ENCODE measurements at places on chromosomes 1 and 21.
A peak's percentile ranks its signal among the peaks of the same experiment; 100 is the strongest.

DNA sequence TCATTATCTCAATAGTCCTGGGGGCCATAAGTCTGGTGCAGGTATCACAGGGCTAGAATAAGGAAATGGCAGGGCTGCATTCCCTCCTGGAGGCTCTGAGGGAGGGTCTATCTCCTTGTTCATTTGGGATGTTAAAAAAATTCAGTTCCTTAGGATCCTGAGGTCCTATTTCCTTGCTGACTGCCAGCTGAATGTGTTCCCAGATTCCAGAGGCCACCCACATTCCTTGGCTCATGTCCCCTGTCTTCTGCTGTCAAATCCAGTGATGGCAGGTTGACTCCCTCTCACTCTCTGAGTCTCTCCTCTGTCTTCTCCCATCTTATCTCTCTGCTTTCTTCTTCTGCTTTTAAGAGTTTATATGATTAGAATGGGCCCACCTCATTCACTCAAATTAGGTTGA, 400.6 kb downstream of the PTPRU start:
- no peak for DNase-seq

- DNase-seq, result peak; percentile 77
Measured at GRCh38 chr1:95086949-95087533, 14.3 kb upstream of the ALG14 start.

- DNase-seq, result no peak
Measured at GRCh38 chr1:176939993-176940392, 224.5 kb downstream of the ASTN1 start.

GRCh38 chr1:101371259-101371658, 134.4 kb downstream of the S1PR1 start:
- DNase-seq, result no peak

DNA sequence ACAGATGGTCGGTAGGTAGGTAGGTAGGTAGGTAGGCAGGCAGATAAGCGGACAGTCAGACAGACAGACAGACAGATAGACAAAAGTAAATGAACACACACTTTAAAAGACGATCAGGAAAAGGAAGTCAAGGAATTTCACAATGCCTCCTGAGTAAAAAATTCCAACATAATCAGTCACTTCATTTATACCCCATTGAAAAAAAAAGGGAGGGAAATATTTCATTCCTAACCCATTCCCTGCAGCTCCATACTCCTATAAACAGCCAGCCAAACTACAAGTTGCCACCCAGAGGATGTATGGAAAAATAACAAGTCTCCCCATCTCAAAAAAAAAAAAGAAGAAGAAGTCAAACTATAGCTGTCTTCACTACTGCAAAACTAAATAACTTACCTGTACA, 43.4 kb downstream of the ZZZ3 start:
- DNase-seq, result peak; percentile 25

DNA sequence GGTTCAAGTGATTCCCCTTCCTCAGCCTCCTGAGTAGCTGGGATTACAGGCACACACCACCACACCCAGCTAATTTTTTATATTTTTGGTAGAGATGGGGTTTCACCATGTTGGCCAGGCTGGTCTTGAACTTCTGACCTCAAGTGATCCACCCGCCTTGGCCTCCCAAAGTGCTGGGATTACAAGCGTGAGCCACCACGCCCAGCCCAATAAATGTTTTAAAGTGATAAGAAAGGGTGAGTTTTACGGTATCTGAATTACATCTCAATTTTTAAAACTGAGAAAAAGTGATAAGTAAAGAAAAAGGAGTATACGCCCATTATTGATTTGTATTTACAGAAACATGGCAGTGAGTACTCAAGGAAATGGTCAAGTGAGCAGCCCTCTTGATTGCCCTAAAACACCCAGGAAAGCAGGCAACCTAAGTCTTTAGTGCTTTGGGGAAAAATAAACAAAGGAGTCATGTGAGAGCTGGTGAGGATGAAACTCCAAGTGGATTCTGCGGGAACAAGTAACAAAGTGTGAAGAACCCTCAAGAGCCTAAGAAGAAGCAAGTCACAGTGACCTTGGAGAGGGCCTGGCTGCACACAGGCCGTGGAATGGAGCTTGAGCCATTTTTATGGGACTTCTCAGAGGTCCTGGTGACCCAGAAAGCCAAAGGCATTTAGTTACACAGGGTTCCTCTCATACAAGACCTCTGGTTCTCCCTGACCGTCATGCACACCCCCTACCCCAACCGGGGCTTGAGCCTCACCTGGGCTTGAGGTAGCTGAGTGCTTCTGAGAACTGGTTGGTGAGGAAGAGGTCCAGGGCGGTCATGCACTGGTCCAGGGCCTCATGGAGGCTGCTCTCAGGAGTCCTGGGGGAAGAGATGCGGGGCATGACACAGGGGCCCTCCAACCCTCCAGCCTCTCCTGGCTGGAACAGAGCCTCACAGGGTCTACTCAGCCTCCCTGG, 9.1 kb downstream of the TTC39A start:
- DNase-seq, result no peak

- no peak for DNase-seq
Measured at GRCh38 chr21:41647806-41648561, 118.9 kb downstream of the RIPK4 start.

GRCh38 chr1:205339197-205339702, 17.5 kb downstream of the KLHDC8A start:
- no peak for DNase-seq

DNA sequence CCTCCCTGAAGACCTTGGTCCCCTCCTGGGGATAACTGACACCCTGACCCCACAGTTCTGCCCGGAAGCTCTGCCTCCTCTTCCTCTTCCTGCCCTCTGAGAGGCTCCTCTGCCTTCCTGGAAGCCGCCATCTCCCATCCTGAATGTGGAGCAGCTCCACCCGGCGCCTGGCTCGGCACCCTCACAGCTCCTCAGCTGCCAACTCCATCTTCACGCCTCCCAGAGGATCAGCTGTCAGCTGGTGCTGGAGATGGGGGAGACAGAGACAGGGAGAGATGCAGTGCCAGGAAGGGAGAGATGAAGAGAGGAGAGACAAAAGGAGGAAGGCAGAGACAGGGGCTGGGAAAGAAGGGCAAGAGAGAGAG, 210.4 kb upstream of the CSF3R start:
- no peak for DNase-seq

- no peak for DNase-seq
Measured at GRCh38 chr1:201718346-201719202, 110.4 kb upstream of the IPO9 start.

GRCh38 chr1:86957221-86957620, 42.8 kb downstream of the HS2ST1 start:
- peak; percentile 60 for DNase-seq

DNA sequence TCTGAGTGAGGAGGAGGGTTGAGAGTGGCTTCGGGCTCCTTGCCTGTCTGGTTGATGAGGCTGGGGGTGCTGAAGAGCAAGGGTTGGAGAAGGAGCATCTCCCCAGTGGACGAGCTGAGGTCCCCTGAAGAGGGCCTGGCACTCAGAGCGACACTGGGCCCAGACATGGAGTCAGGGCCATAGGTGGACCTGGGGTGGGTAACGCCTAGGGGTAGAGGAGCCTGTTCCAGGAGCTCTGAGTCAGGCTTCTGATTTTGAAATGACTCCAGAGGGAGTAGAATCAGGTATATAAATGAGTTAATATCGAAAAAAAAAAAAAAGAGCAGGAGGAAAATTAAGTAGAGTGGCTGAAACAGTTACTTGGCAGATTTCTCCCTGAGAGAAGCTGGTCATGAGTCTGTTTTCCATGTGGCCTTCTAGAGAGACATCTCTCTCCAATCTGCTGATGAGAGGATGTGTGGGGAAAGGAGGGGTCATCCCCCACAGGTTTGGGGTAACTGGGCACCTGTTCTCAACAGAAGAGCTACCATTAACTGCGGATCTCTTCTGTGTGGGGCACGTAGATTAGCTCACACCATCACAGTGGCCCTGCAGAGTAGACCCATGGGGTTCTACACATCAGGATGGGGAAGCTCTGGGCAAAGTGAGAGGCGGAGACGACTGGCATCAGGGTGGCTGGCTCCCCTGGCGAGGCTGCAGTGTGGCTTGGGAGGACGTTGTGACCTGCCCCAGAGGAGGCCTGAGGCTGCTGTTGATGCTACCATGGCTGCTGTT, 115.5 kb downstream of the DHRS3 start:
- DNase-seq, result no peak

DNA sequence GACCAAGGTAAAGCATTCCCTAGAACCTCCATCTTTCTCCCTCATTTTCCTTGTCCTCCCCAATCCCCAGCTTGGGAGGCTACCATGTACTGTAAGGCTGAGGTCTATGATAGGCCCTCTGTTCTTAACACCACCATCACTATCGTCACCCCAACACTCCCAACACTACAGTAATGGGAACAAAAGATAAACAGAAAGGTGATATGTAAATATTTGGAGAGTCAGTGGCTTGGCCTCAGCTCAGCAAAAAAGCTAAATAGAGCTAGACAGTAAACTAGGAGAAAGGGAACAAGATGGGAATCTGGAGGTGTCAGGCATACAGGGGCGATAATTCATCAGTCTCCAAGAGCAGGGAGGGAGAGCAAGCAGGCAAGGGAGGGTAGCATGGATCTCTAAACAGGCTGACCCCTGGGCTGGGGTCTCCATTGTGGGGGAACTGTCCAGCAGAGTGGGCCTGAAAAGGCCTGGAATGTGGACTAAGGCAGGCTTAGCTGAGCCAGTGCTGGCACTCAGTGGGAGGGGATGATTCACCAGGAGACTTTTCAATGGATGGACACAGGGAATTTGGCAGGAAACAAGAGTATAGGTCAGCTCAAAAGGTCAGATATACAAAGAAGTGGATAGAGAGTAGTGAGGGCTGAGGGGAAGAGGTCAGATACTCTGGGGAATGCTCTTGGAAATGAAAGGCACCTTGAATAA, 6.7 kb downstream of the WNT2B start:
- DNase-seq, result no peak

- DNase-seq, result no peak
Measured at GRCh38 chr1:89274411-89274857, 1.8 kb upstream of the GBP5 start.

DNA sequence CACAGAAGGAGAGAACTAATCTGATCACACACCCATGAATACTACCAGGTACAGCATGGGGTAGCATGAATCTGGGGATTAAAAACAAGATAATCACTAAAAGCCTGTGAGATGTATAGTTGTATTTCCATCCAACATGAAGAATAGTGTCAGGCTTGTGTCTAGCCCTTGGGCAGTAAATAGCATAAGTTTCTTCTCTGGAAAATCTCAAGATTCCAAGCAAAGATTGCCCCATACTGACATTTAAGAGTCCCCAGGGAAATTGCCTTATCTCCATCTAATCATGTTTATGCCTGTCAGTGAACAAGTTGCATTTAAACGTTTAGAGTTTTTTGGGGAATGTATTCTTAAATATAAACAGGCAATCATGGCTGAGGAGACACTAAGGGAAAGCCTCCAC, 109.2 kb upstream of the SERTAD4 start:
- no peak for DNase-seq

- peak; percentile 85 for DNase-seq
Measured at GRCh38 chr1:37556712-37557196, at the start of gene DNALI1. DNALI1 (plus strand) TSS chr1:37556940; CDS start chr1:37556995, 55 bp downstream.

DNA sequence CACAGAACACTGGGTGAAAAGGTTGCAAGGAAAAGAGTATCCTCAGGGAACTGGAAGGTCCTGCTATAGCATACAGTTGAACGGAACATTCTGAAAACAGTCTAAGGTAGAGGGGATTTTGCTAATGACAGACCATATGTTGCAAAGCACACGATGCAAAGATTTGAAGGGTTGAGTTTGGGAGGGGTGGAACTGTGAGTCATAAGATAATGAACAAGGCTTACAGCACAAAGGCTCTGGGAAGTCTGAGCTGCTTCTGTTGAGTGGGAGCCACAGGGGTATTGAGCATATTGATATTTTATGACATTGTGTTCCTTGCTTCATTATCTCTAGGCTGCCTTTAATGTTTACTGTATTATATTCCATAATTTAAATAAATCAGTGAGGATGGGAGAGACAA, 104.9 kb downstream of the PLPPR4 start:
- no peak for DNase-seq

GRCh38 chr1:8418301-8418700, 100.4 kb downstream of the SLC45A1 start:
- no peak for DNase-seq

DNA sequence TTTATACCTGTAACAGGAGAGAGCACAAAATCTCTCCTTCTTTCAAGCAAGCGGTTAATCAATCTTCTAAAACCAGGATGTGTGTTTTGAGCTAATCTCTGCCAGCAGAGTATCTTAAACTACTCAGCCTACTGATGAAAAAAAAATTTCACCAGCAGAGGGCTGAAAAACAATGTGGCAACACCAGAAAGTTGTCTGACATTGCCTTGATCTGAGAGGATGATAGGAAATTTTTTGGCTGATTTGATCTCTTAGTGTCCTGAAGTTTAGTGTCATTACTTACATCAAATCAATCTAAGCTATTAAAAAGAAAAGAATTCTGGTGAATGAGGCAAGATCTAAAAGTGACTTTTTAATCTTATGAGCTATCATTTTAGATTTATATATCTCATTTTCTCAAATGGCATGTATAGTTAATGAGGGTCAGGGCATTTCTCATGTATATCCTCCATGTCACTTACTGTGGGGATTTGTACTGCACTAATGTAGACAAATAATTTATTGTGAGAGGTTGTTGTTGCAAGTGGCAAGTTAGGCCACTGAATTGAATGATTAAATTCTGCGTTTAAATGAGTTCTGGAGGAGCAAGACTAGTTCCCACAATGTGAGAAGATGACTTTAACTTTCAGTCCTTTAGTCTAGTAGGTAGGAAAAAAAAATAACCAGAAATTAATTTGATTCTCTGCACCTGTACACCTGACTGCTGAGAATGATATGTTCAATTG, 10.9 kb downstream of the ADAMTS1 start:
- DNase-seq, result no peak

DNA sequence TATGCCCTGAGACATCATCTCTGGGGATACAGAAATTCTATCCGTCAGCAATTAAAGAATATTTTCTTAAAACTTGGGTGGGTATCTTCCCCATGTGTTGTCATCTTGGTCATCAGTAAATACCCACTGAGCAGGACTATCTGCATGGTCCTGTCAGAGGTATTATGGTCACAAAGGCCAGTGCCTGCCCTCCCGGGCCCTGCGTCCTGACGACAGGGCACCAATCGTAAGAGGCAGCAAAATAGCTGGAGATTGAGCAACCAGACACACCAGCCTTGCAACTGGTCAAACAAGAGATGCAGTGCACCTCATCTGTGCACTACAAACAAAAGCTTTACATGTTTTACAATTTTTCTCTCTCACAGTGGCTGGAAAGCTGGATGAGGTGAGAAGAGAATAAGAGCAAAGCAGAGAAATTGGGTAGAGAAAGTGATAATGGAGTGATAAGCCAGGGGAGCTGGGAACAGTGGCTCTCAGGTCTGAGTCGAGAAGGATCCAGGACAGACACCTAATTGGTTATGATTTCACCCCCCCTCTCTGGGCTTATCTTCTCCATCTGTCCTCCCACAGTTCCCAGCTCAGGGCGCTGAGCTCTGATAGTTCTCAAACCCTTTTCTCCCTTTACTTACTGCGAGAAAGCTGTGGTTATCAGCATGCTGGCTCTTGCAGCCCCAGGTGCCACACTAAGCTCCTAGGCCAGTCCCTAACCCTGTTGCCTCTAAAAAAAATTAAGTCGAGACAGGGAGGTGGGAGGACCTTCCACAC, 8.8 kb upstream of the SRP9 start:
- no peak for DNase-seq

All from foreskin melanocyte (primary cell).